CD4-positive, alpha-beta T cell treated with Interleukin-2 at 100 ng/mL for 4 hours (primary cell): ENCODE measurements at places on chromosomes 12 and 14.

- no peak for DNase-seq
Observed at GRCh38 chr12:132477017-132477702, 12.8 kb upstream of the FBRSL1 start.

DNA sequence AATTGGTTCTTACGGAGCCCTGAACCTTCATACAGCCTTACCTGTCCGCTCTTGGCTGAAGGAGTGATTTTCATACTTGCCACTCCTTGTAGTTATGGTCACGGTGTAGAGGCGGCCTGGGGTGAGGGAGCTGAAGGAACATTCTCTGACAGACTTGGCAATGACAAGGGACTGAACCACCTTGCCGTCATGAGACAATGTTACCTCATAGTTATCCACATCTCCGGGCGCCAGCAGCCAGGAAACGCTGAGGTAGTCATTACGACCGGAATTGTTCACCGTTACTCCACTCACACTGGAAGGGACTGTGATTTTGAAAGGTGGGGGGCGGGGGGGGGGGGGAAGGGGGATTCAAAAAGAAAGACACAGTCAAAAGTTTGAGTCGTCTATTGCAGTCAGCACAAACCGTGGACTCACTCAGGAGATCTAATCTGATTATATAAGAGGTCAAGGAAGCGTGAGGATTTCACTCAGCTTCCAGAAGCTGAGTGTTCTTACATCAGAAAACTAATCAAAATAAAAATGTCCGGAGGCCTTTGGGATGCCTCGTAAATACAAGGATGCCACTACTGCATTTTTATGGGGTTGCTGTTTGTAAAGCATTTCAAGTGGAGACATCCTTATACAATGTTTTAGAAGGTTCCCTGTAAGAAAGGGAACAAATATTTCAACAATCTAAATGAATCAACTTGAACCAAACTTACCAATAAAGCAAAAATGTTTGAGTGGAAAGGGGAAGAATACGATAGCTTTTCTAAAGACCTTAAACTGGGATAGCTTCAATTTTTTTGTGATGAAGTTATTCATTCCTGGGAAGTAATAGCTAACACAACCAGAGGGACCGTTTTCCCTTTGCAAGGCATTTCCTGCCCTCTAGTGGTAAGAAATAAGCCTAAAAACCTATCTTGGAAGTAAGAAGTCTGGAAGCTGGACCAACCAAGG, 60.6 kb downstream of the PTPRB start:
- DNase-seq = peak; percentile 48

DNA sequence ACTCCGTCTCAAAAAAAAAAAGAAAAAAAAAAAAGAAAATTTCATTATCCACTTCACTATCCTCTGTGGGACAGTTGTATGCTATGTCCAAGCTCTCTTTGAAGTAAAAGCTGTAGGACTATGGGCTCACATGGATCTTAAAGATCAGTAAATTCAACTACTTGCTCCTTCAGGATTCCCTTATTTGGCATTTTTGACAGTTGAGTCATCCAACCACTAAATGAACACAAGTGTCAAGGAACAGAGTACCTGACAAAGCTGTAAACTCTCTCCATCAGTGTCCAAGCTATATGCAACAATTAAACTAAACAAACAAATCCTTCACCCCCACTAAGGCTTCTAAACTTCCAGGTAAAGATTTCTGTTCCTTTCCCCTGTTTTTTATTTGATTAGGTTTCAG, 177.0 kb downstream of the CEP128 start:
- no peak for DNase-seq

DNA sequence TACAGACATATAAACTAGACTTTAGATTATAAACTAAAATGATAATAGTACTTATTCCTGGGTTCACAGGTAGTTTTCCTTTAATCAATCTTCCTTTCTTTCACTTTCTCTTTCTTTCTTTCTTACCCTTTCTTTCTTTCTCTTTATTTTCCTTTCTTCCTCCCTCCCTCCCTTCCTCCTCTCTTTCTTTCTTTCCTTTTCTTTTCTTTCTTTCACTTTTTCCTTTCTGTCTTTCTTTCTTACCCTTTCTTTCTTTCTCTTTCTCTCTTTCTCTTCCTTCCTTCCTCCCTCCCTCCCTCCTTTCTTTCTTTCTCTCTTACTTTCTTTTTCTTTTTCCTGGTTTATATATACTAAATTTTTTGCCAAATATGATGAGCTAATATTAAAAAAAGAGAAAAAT, 61.5 kb downstream of the CMKLR1 start:
- DNase-seq = no peak

- DNase-seq = peak; percentile 26
Observed at GRCh38 chr14:96038920-96039632, at the start of gene C14orf132. TSS of gene C14orf132 (plus strand) at chr14:96039362. CDS start at chr14:96039501, 139 bp downstream.

DNA sequence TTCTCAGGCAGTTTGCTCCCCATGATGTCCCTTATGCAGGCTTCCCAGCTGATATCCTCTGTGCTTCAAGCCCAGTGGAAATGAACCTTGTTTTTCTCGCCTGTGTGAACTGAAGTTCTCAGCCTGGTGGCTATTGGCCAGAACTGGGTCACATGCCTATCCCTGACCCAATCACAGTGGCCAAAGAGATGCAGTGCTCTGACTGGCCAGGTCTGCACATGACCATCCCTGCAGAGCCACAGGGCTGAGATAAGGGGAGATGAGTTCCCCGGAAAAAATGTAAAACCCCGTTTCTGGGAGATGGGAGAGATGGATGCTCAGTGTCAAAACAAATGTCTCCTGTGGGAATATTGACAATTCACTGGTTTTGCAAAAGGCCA, 34.7 kb upstream of the FZD10 start:
- DNase-seq = no peak

DNA sequence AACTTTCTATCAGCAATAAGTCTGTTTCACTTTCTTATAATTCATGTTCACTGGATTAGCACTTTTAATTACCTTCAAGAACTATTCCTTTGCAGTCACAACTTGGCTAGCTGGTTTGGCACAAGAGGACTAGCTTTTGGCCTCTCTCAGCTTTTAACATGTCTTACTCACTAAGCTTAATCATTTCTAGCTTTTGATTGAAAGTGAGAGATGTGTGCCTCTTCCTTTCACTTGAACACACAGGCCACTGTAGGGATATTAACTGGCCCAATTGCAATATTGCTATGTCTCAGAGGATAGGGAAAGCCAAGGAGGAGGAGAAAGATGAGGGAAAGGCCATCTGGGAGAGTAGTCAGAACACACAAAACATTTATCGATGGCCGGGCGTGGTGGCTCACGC, 92.7 kb downstream of the PRICKLE1 start:
- no peak for DNase-seq

DNA sequence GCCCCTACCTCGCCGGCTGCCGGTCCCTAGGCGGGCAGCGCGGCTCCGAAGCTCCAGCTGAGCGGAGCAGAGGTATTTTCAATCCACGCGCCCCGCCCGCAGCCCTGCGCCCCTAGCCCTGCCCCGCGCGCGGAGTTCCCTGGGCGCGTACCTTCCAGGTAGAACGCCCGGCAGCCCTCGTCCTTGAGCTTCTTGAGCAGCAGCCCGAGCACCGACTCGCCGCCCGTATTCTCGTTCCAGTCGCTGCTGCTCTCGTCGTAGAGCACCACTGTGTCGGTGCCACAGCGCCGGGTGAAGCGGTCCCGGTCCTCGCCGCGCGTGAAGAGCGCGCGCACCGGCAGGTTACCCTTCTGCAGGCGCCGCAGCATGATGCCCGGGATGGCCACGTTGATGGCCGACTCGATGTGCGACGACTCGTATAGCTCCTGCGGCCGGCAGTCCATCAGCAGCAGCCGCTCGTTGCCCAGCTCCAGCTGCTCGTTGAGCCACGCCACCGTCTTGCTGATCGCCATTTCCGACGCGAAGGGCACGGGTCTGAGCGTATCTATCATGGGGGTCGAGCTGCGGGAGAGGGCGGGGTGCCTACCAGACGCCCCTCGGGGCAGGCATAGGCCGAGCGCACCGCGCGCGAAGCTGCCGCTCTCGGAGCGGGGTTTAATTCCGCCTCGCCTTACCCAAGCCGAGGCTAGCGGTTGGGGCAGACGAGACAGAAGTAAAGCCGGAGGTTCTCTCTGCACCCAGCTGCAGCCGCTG, 636 bp downstream of the DUSP6 start:
- peak; percentile 31 for DNase-seq

GRCh38 chr14:31920001-31920400, 157.1 kb upstream of the ARHGAP5 start:
- no peak for DNase-seq

DNA sequence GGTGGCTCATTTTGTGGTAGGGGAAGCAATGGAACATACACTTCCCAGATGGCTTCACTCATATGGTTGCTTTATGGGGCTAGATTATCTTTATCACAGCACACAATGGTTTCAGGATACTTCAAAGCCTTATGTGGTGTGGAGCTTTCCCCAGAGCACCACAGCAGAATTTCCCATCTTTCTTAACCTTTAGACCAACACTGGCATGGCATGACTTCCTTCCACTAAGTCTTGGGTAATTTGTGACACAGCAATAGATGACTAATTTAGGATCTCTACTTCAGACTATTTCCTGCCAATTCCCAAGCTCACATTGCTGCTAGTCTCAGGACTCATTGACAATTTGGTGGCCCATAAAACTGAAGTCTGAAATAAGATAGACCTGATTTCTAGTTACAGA, 36.9 kb upstream of the DCN start:
- DNase-seq = no peak

GRCh38 chr14:31965071-31965734, 111.9 kb upstream of the ARHGAP5 start:
- DNase-seq = no peak

DNA sequence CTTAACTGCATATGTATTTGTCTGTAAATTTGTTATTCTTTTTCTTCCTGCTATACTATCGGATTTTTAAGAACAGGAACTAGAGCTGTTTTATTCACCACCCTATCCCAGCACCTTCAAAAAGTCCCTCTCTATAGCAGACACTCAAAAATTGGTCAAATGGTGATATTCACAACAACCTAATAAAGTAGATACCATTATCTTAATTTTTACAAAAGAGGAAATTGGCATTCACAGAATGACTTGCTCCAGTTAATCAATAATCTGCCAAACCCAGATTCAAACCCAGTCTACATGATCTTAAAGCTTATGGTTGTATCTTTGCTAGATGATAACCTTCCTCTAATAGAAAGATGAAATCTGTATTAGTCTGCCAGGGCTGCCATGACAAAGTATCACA, 426.6 kb downstream of the EGLN3 start:
- no peak for DNase-seq

DNA sequence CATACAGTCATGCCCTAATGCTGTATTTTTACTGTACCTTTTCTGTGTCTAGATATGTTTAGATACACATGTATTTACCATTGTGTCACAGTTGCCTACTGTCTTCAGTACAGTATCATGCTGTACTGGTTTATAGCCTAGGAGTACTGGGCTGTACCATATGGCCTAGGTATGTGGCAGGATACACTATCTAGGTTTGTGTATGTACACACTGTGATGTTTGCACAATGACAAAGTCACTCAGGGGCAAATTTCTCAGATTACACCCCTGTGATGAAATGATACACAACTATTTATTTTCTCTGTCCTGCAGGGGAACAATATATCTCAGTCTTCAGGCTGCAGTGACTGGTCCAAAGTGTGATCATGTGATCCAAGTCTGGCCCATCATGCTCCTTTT, 1076.1 kb downstream of the VRK1 start:
- DNase-seq = no peak

DNA sequence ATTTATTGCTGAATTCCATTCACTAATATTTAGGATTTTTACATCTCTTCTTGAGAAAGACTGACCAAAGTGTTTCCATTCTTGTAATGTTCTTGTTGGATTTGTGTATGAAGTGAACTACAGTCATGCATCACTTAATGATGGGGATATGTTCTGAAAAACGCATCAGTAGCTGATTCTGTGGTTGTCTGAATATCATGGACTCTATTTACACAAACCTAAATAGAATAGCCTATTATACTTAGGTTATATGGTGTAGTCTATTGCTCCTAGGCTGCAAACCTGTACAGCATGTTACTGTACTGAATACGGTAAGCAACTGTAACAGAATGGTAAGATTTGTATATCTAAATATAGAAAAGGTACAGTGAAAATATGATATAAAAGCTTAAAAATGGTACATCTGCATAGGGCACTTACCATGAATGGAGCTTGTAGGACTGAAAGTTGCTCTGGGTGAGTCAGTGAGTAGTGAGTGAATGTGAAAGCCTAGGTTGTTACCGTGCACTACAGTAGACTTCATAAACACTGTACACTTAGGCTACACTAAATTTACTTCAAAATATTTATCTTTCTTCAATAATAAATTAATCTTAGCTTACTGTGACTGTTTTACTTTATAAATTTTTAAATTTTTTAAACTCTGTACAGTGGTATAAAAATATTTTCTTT, 27.6 kb upstream of the P2RX4 start:
- no peak for DNase-seq

DNA sequence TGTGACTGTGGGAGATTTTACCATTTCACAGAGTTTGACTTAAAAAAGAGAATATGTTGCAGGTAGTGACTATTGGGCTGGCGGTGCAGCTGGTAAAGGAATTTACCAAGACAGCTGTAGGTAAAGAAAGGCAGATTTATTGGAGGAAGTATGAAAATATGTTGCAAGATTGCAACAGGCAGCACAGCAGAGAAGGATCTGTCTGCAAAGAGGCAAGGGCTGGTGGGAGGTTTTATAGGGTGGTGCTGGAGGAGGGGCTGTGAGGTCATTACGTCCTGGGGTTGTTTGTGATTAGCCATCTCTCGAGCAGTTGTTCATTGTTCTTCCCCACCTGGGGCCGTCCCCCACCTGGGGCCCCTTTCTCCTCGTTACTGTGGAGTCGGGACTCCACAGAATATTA, 62.1 kb downstream of the ACACB start:
- DNase-seq = no peak

DNA sequence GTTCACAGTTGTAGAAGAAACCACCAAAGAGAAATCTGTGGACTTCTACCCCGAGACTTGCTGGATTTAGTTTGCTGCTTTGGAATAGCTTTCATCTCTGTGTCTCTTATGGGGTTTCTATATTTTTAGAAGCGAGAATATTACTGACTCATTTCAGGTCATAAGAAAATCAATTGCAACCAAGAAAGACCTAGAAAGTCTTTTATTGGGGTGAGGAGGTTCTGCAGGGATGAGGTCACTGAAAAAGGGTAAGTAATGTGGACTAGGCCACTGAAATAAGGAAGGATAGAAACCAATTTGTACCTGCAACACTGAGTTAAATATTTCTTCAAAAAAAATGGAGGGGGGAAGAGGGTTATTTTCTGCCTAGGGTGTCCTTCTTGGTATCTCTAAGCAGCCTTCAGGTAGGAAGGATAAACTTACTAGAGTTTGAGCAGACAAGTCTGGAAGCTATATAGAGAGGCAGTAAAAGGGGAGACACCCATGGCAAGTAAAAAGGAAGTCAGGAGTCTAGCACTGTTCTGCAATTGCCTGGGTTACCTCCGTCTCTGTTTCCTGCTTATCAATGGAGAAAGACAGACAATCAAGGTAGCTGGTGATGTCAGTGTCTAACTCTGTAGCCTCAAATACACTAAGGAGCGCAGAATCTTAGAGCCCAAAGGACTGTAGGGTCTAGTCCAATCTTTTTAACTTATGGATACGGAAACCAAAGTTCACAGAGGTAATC, 19.6 kb upstream of the KERA start:
- no peak for DNase-seq
